ENCODE measurements at places on chromosomes 16 and 17.

- no peak for DNase-seq
These were observed 840 bp downstream of the MYO1C start for GRCh38 chr17:1491443-1492248.

- DNase-seq = no peak
These were observed 209.7 kb downstream of the RBFOX3 start for GRCh38 chr17:79400989-79401703.

GRCh38 chr16:11946433-11946832, 4.6 kb upstream of the NPIPB2 start:
- DNase-seq = no peak

DNA sequence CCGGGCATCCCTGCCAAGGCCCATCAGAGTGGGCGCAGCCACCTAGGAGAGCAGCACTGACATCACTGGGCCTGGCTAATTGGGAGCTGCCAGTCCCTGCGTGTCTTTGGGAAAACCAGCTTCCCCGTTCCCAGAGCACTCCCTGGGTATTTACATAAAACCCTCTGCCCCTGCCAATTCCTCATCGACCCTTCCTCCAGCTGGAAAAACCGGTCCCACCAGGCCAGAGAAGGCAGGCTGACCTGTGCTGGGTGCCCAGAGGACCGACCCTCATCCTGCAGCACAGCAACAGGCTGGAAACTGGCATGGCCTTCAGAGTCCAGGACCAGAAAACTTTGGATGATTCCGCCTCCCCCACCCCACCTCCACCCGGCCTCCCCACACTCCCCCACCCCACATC, 8.2 kb upstream of the FOXN1 start:
- no peak for DNase-seq

DNA sequence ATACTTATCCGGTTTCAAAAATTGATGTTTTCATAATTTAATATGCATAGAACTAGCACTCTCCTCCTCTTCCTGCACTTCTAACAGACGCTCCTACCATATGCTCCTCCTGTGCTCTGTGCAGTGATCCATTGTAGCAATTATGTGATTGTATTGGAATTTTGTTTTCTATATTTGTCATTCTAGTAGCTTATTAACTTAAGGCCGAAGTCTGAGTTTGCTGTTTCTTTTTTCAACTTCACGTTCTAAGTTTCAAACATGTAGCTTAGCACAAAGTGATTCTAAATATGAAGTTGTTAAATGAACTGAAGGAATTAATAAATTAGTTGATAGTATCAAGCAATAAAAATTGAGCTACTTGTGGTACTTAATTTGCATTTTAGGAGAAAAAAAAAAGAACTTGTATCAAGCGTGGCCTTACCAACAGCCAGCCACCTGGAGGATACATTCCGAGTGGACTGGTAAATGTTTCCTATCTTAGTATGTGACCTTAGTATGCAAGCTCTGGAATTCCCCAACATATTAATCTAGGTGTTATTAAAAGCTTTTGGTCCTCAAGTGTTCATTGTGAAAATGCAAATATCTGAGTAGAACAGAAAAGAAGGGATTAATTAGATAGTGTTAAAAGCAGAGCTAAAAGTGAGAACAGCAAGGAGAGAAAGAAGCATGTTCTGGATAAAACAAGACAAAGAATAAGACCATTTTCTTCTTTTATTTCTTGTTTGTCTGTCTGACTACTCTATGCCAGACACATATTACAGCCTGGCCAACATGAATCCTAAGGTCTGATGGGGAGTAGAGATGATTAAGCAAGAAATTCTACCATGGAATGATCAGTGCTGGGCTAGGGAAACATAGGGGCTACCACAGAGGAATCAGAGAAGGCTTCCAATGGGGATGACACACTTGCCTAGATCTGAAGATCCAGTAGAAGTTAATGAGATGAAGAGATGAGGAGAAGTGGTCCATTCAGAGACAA, 290.4 kb upstream of the MON1B start:
- no peak for DNase-seq

- DNase-seq = no peak
These were observed 50.6 kb upstream of the STH start for GRCh38 chr17:45948498-45948880.

GRCh38 chr17:69810326-69810965, 264.6 kb upstream of the KCNJ16 start:
- no peak for DNase-seq

GRCh38 chr16:81514041-81514559, 69.5 kb downstream of the CMIP start:
- no peak for DNase-seq

DNA sequence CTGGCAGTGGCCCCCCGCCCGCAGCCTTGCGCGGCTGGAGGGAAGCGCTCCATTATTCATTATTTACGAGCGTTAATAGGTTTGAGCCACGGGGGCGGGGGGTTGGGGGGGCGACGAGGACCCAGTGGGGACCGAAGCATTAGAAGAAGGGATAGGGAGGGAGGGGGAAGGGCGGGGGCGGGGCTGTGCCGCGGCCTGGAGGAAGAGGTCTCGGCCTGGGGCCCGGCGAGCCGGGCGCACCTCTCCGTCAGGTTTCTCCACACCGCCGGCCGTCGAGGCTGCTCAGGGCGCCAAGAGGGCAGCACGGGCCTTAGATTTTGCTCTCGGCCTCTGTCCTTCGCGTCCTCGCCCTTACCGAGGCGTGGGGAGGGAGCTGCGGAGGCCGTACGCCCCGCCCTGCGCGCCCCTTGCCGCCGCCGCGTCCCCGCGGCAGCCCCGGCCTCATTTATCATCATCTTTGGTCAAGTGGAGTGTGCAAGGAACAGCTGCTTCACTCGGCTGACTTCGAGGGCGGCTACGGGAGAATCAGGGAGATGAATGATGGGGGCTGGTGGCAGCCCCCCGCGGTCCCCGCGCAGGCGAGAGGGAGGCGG, 54.2 kb downstream of the SREBF1 start:
- DNase-seq = no peak

- DNase-seq = no peak
These were observed 7.3 kb downstream of the CDH13 start for GRCh38 chr16:82633964-82634600.

- no peak for DNase-seq
These were observed 48.8 kb upstream of the SDK2 start for GRCh38 chr17:73693071-73693470.

DNA sequence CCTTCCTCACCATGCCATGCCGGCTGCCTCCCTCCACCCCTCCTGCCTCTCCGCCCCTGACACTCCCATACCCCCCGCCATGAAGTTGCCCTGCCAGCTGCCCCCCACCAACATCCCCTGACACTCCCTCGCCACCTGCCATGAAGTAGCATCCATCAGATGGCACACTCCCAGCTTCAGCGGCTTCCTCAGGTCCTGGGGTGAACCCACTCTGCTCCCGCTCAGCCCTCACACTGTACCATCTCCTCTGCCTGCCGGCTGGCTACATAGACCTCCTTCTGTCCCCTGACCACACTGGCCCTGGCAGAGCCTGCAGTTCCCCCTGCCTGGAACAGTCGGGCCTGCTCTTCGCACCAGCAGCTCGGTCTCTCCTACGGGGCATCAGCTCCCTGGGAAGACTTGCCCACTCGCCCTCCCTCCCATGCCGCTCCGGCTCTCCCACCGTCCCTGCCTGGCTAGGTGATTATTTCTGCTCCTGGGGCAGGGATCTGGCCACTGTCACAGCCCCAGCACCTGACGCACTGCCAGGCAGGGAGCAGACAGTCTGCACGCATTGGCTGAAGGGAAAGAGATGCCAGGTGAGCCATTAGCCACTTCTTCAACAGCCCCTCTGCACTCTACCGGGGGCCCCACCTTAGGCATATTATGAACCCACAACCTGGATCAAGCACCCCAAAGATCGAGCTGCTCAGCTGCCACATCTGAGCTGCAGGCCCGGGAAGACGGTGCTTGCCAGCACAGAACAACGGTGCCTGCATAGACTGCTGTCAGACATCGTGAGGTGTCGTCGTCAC, 9.0 kb downstream of the CANT1 start:
- no peak for DNase-seq

GRCh38 chr16:54718376-54718775, 212.3 kb upstream of the IRX5 start:
- DNase-seq = no peak

DNA sequence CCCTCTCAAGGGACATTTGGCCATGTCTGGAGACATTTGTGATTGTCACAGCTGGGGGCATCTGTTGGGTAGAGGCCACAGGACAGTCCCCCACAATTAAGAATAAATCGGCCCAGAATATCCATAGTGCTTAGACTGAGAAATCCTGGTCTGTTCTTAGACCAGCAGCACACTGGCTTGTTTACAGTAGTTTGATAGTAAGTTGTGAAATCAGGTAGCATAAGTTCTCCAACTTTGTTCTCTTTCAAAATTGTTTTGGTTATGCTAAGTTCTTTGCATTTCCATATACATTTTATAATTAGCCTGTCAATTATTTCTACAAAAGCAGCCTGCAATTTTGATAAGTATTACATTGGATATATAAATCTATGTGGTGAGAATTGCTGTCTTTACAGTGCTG, 6.8 kb downstream of the MGRN1 start:
- no peak for DNase-seq

- DNase-seq = no peak
These were observed 699 bp upstream of the MAP1LC3B start for GRCh38 chr16:87391324-87391949.

GRCh38 chr16:57601801-57602478, 26.5 kb upstream of the ADGRG1 start:
- DNase-seq = no peak

DNA sequence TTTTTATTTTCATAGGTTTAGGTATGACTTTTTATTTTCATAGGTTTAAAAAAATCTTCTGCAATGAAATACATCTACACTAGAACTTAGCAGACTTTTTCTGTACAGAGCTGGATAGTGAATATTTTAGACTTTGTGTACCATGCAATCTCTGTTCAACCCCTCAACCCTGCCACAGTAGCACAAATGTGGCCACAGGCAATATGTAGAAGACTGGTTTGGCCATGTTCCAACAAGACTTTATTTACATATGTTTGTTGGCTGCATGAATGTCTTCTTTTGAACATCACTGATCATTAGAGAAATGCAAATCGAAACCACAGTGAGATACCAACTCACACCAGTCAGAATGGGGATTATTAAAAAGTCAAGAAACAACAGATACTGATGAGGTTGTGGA, 229.2 kb downstream of the SHISA9 start:
- no peak for DNase-seq

- no peak for DNase-seq
These were observed 75.4 kb upstream of the ZNF423 start for GRCh38 chr16:49931266-49931665.

GRCh38 chr16:69340095-69340644, 598 bp downstream of the NIP7 start:
- no peak for DNase-seq

GRCh38 chr16:83907631-83908250, 8.8 kb downstream of the MLYCD start:
- DNase-seq = no peak

DNA sequence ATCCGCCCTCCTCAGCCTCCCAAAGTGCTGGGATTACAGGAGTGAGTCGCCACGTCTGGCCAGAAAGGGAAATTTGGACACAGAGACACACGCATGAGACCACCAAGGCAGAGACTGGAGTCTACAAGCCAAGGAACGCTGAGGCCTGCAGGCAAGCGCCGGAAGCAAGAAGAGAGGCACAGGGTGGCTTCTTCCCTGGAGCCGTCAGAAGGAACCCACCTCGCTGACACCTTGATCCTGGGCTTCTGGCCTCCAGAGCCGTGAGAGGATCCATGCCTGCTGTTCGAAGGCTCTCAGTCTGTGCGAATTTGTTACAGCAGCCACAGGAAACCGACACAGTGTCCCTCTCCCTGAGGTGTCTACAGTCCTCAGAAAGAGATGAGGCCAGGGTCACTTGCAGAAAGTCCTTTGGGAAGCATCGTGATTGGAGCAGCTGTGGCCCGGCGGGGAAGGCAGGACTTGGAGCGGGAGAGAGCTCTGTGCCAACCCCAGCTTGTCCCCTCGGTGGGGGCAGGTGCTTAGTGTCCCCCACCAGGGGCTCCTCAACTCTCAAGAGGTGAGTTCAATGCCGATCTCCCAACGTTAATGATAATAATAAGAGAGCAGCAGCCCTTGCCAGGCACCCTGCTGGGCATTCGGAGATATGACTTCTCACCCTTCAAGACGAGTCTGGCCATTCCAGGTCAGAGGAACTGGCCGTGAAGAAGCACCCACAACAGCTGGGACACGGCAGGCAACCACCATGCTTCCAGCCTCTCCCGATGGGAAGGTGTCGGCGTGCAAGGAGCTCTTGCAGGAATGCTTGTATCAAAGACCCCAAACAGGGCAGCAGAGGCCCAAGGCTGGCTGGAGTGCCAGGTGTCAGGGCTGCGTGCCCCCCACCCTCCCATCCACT, 68.4 kb upstream of the TNRC6C start:
- no peak for DNase-seq

GRCh38 chr16:10729104-10730048, 14.3 kb upstream of the NUBP1 start:
- DNase-seq = no peak
